HT-29 (cell line): ENCODE measurements at places on chromosomes 4 and X. TPM values are rescaled to one million over a fixed set of nuclear protein-coding genes. Genes with fewer than 3 reads are reported as not detected.

The ATP1B4 gene
- total RNA-seq: not detected in 2 replicates

The TEX13B gene
- total RNA-seq: not detected in 2 replicates

The EREG gene
- total RNA-seq: 67.4 and 74.0 TPM in 2 replicates

The NWD2 gene
- total RNA-seq: 0.33 and 0.39 TPM in 2 replicates

The PITX2 gene
- total RNA-seq: 8.6 and 10.3 TPM in 2 replicates

The RTL9 gene
- 0.03 TPM in 1 of 2 replicates, not detected in the other for total RNA-seq

The MYOZ2 gene
- total RNA-seq: not detected in 2 replicates

The GAB3 gene
- 0.08 TPM in 1 of 2 replicates, not detected in the other for total RNA-seq

The RS1 gene
- total RNA-seq: not detected in 2 replicates

DNA sequence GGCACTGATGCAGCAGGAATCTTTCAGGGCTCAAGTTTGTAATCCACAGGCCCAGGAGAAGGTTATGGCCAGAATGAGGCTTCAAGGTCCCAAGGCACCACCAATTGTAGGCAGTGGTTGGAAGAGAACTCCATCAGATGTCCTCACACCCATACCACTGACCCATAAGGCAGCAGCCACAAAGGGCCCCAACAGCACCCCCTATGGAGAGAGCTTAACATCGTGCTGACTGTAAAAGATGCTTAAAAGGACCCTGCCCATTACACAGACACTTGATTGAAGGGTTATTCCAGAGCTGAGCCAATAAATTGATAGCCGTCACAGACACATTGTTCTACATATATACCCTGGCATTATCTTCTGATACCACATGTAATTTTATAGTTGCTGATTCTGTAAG is 113.7 kb downstream of the SOWAHB start:
- peak; percentile 35 for DNase-seq

DNA sequence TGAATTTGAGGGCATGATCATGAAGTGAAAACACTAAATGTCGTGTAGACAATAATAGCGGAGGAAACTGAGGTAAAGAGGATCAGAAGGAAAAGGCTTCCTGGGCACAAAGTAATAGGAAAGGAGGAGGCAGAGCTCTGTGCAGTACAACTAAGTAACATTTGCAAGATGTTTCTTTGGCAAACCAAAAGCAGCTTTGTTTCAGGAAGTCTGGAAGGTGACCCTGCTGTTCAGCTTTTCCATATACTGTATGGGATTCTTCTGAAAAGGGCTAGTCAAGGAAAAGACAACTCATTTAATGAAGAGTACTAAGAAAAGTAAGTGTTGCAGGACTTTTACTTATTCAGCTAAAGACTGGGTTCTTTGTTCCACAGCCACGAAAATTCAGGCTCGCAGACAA is 463.1 kb downstream of the PCDH7 start:
- DNase-seq: no peak

DNA sequence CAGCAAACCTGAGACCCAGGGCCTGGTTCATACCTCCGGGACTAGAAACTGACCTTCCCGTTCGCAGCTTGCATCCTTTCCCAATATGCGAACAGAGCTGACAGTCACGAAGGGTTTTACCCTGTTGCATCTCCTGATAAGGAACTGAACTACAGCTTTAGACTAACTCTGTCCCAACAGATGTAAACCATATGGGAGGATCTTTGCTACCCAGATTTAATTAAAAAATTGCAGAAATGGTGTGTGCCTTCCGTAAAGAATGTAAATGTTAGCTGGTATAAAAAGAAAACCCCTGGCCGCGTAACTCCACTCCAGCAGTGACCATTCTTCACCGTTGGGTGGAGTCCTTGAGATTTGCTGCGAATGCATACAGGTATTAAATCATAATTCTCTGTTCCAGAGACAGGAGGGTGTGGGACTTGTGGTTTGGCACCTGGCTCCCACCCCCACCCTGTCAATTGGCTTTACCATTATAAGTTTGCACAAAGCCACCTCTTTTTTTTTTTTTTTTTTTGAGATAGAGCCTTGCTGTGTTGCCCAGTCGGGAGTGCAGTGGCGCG is 40.6 kb upstream of the SORCS2 start:
- DNase-seq: no peak

DNA sequence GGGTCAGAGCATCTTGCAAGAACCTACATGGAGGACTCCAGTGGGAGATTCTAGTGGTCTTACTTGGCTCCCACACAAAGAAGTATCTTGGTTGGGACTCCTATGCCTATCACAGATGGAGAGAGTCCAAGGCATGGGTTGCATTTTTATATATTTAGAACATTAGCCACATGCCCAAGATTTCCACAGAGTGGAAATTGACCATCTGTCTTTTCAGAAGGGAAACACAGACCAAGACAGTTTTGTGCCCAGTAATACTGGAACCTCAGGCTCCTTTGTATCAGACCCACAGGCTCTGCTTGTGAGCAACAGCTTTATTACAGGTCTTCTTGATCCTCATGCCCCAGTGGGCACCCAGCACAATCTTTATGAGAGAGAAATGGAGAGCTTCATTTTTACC is 43.6 kb downstream of the PAGE2 start:
- DNase-seq: no peak

DNA sequence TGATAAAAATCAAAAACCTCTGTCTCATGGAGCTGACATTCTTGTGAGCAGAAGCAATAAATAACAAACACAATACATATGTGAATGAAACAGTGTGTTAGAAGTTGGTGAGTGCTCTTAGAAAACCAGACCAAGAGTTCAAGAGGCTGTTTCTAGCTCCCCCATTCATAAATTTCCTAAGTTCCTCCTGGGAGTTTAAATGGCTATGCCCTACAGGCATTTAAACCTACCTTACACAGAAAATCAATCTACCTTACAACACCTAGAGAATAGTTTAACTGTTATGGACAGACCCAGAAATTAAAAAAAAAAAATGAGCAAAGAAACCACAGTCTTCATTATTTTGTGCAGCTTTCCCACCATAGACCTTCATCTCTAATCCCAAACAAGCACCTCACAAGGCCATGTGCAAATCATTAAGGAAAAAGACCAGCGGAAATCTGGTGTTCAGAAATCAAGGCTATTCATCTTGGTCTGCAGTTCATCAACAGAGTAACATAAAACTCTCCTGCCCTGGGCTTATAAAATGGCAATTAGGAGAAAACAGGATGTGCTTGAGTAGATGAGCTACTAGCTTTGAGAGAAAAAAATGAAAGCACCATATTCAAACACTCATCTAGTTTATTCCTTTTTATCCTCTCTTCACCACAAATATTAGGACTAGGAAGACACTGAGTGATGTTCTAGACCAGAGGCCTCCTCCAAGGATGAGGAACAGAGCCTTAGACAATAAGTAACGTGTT is 147.2 kb downstream of the SHROOM3 start:
- no peak for DNase-seq

DNA sequence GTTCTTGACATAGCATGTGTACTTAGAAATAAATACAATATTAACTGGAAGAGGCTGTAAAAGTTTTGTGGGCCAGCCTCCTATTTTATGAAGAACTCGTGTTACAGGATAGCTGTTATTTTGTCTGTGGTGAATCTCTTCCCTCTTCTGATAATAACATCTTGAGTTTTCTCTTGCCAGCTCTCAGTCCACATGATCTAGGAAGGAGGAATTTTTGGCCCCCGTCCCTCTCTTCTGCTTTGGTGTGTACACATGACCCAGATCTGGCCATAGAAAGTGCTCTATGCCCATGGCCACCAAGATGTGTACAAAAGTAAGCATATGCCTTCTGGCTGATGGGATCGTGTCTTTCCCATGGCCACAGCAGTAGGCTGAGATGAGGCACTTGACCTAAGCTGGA is 108.0 kb upstream of the LEF1 start:
- DNase-seq: no peak

DNA sequence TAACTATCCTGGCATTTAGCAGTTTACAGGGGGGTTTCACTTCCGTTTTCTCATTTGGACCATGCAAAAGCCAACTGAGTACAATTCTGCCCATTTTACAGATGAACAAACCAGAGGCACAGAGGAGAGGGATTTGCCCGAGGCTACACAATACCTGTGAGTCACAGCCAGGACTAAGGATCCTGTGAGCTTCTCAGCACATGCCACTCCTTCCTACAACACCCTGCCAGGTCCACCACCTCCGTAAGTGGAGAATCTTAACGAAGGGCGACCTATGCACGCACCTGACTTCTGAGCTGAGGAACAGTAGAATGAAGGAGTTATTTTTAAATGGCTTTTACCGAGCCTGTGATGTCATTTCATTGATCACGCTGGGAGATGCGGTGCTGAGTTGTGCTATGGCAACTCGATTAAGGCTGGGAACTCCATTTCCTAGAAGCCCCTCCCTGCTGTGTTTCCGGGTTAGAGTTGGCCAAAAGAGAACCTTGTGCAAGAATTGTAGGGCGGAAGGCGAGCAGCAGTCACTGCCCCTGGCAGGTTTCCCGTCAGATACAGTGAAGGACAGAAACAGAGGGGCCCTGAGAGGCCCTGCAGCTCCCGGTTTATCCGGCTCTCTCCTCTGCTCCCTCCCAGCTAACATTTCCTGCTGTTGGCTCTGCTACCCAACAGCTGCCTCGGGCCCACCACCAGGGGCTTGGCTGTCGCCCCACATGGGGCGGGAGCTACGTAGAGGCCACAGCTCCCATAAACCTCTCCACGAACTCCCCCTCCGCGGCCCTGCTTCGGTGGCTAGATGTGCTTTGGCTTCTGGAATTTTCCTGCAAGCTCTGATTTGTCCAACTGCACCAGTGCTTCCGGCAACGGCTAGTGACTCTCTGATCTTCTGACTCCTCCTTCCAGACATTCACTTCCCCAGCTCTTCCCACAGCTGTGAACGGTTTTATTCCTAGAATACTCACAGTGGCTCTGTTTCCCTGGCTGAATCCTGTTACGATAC is 75.1 kb upstream of the USP9X start:
- DNase-seq: peak; percentile 81

DNA sequence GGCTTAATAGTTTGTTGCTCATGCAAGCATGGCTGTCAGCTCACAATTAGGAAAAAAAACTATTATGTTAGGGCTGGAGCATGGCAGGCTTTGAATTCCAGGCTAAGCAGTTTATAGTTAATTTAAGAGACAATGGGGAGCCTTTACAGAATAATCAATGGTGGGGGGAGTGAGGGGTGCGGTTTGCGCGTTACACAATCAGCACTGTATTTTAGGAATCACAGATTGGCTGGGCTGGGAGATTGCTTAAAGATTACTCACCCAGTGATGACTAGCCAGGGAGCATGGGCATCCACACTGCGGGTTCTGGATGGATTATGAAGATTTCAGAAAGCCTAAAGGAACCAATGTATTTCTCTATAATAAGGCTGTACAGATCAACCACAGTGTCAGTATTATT is 186.6 kb downstream of the SOX3 start:
- DNase-seq: no peak

- DNase-seq: no peak
Measured at GRCh38 chr4:164725066-164725465, 28.9 kb upstream of the SMIM31 start.

DNA sequence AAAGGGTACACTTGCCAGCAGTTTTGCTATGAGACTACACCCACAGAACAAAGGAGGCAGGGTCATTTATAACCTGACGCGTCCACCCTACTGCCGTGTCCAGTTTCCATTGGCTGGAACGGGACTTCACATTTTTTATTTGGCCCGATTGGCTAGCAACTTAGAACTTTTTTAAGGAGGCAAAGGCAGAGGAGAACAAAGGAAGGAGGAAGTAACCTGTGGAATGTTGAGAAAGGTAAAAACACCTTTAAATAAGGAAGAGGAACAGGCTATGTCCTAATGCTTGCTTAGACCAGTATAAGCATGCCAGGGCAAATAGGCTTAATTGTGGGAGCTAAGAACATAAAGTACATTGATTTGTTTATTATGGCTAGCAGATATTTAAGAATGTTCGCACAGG is 18.7 kb downstream of the KDM6A start:
- DNase-seq: no peak

DNA sequence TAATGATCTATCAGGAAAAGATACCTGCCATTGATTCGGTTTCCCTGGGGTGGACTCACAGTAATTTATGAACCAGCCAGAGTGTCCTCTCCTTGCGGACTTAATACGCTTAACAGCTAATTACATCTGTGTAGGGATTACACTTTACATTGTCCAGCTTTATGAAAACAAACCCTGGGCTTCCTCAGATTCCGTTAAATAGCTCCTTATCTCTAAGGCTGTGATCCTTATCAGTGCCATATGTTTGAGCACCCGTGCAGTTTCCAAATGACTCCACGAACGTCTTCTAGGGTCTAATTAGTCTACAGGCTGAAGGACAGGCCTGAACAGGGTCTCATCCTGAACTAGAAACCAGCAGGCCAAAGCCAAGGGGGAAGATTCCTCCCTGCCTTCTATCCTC is 56.9 kb downstream of the KDR start:
- DNase-seq: no peak

DNA sequence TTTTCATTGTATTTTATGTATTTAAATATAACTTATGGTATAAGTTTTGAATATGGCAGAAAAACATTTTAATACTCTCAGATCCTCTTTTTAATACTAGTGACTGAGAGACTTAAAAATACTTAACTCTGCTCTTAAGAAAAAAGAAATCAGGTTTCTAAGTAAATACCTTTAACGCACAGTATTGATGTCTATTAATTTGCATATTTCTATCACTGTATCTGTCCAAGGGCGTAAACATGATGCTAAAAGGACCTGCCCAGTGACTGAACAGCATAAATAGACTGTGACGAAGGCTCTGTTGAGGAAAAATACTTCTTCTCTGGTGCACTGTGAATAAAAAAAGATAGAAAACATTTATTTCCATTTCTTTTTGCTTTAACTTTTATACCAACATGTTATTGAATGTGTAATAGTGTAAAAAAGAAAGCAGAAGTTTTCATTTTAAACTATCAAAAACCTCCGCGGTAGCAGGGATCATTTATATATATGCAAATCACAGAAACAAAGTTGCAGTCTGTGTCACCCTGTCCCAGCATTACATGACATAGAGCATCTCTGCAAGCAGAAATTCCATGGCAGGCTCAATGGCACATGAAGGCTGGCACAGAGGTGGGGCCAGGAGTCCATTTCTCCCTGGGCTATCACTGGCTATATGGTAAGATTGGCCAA is 75.4 kb downstream of the ZAR1 start:
- no peak for DNase-seq

DNA sequence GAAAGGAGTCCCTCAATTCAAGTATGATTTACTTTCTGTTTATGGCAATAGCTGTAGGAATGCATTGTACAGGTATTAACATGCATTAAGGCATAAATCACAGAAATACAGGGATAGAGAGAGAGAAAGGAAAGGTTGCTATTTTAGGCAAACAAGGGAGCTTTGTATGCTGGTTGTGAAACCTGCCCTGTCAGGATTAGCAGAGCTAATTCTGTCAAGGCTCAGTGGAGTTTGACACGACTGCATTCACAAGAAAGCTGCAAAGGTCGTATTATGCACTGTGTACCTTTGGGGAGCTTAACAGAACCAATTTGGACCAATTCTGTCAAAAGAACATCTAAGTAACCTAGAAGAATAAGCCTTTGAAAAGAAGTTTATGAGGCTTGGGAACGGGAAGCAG is 239.3 kb downstream of the GRIA2 start:
- no peak for DNase-seq

DNA sequence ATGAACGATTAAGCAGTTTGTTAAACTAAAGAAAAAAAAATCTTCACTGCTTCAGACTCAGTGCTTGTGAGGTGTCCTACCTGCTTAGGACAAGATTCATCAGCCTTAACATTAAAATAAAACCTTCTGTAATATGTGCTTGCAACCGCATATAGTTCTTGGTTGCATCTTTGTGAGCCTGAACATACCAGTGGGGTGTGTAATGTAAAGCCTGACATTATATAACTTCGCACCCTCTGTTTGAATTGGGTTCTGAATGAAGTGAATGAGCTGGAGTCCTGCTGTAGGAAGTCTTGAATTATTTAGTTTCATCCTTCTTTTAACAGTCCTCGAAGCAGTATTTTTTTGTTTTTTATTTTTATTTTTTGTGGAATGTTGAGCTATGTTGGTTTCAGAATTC is 3.1 kb downstream of the KDM6A start:
- DNase-seq: peak; percentile 18
